ENCODE measurements at places on chromosomes 12 and 14.

DNA sequence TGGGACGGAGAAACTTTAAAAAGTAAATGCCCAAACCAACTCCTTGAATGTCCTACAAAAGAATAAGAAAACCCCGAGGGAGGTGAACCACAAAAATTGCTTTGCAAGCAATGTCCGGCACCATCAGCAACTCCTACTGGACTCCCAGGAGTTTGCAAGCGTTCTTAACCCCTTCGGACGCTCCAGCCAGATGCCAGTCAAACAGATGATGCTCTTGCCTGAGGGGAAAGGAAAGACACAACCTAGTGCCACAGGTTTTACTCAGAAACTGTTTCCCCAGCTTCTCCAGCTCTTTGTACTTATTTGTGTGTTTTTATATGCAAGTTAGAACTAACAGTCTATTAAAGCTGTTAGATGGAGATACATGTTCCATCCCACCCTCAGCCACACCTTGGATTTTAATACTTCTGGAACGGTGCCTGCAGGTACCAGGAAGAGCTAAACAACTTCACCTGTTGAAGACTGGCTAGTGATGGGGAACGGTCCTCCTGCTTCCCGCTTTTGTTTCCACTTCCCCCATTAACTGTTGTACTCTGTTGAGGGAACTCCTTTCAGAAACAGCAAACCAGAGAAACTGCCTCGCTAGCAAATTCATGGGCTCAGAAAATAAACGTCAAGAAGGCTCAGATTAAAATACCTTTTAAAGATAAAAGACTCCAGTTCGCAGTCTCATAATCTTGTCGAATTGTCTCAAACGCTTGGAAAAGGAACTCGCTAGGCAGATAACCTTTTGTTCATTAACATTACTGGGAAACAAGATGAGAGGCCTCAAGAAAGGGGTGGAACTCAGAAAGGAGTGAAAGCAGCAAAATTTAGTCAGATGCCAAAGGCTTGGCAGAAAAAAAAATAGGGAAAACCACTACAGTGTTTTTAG is 1.1 kb upstream of the FERMT2 start:
- DNase-seq, result peak; percentile 74

GRCh38 chr14:92539419-92539818 is 25.8 kb downstream of the RIN3 start:
- DNase-seq, result no peak

- no peak for DNase-seq
Measured at GRCh38 chr14:105641075-105641937, 114.9 kb downstream of the TMEM121 start.

DNA sequence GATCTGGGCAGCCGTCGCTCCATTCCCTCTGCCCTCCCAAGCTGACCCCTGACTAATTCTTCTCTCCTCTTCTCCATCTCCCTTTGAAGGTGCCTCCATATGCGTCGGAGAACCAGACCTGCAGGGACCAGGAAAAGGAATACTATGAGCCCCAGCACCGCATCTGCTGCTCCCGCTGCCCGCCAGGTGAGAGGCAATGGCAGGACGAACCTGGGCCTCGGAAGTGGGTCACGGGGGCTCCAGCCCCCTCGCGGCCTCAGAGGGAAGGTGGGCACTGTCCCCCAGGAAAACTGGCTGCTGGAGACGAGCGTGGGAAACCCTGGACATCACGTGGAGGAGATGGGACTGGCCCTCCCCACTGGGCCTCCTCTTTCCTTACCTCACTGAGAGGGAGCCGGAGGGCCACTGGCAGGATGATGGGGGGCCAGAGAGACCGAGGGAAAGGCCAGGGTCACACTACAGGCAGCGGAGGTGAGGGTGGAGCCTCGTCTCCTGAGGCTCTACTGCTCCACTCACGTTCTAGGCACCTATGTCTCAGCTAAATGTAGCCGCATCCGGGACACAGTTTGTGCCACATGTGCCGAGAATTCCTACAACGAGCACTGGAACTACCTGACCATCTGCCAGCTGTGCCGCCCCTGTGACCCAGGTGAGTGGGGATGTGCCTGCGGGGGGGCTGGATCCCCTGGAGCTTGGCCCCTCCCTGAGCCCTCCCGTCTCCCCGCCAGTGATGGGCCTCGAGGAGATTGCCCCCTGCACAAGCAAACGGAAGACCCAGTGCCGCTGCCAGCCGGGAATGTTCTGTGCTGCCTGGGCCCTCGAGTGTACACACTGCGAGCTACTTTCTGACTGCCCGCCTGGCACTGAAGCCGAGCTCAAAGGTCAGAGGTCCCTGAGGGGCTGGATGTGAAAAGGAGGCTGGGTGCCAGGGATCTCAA is 806 bp downstream of the LTBR start:
- DNase-seq, result no peak

DNA sequence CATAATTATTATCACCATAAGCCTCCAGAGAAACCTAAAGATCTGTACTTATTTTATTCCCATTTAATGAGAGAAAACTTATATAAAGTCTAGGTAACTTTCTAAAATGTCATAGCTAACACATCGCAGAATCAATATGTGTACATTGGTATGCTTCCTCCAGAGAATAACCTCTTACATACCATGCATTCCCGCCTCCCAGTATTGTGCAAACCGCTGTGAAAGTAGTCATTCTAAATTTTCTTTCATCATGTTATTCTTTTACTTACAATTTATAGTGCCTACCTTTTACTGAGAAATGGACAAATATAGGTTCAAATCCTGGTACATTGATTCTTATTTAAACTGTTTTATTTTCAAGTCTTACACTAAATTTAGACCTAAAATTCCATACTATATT is 463.4 kb downstream of the LRFN5 start:
- DNase-seq, result no peak

DNA sequence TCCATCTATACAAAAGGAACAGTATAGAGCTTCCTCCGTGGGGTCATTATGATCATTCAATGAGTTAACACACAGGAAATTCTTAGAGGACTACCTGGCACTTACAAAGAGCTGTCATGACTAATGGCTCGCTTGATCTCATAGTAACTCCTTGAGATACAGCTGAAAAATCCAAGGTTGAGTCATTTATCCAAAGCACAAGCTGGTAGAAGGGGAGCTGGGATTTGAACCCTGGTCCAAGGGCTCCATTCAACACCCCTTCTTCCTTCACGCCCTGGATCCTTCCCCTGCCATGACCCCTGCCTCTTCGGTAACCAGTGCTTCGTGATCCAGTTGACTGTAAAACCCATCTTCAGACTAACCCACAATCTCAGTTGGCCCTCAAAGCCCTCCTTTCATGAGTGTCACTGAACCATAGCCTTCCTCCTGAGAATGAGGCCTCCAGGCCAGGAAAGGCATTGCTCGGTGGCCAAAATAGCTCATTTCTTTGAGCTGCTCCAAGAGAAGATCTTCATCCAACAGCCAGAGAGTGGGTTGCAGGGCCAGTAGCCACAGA is 7.8 kb downstream of the ZFP36L1 start:
- no peak for DNase-seq

Measured in WERI-Rb-1 (cell line).